ENCODE measurements at places on chromosomes 1 and 21.

DNA sequence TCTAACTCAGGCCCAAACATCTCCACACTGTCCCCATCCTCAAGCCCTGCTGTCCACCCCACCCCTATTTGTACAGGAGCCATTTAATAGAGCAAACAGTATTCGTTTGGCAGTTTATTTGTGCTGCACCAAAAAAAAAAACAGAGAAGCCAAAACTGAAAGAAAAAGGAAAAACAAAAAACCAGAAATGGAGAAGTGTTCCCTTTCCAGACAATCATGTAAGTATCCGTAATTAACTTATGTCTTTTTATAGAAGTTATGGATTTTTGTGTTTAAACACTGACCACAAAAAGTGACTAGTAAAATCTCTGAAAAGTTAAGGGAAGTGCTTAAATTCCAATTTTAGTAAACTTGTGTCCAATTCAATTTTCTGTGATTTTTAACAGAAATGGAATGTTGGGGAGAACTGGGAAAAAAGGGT lies 40.4 kb upstream of the ZBTB18 start:
- no peak for DNase-seq

DNA sequence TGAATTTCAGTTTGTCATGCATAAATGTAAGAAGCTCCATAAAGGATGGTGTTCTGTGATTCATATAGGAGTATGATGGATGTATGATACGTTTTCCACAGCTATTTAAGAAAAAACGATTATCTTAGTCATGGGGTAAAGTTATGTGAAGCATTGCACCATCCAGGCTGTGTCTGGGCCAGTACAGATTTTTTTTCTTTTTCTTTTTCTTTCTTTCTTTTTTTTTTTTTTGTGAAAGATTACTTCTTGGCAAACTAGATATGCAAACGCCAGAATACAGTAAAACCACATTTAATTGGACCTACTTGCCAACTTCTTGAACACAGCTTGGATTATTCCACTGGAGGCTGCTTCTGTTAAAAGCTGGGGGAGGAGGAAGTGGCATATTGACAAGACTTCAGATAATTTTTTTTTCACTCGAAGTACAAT lies 14.9 kb downstream of the ZBTB18 start:
- DNase-seq: peak; percentile 36

- DNase-seq: no peak
Measured at GRCh38 chr1:210464519-210465039, 135.9 kb downstream of the HHAT start.

DNA sequence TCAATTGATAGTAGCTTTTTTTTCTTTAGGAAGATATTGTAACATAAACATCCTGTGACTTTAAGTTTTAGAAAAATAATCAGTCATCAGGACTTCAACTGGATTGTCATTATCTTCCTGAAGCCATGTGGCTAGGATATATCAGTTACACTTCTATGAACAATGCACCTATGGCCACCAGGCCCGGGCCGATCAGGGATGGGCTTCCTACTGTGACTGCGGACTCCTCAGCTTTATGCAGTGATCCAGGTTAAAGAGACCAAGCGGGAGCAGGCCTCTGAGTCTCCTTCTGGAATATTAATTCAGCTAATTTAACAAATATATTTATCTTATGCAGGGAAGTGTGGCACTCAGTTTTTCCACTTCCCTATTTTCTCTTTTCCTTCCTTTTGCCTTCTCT lies 200.6 kb downstream of the ADGRL2 start:
- no peak for DNase-seq

- no peak for DNase-seq
Measured at GRCh38 chr1:56080123-56080522, 499.2 kb downstream of the PLPP3 start.

GRCh38 chr1:108708691-108709660 lies 3.7 kb upstream of the FNDC7 start:
- DNase-seq: no peak

DNA sequence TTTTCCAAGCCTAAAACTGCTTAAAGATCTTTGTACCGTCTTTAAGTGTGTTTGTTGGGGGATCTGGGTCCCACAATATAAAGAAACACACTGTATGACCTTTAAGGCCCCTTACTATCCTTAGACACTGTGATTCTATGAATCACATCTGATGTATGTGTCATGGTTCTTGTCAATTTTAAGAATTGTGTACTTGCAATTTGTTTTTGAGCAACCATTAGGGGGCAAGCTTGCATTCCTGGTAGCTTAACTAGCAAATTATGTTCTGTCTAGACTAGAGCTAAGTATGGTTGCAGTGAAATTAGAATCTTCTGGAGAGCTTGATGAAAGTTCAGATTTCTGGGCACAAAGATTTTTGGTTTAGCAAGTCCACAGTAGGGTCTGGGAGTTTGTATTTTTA lies 219.5 kb downstream of the TPR start:
- peak; percentile 34 for DNase-seq

DNA sequence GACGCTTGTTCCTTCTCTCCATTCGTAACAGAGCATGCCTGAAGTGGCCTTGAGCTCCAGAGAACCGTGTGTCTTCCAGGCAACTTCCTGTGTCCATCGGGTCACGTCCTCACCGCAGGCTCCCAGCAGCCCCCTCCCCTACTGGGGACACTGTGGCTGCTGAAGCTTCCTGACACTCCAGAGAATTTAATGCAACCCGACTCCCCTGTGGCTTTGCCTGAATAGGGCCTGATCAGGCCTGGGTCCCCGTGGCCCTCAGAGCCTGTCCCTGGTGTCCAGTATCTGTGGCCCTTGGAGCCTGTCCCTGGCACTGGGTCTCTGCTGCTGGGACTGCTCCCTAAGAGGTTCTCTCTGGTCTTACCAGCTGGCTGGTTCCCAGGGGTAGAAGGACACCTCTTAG lies 219.7 kb upstream of the VAMP3 start:
- DNase-seq: no peak

GRCh38 chr1:109906839-109907180 lies 3.8 kb upstream of the CSF1 start:
- DNase-seq: no peak

- no peak for DNase-seq
Measured at GRCh38 chr1:15288173-15288926, 41.3 kb downstream of the FHAD1 start.

DNA sequence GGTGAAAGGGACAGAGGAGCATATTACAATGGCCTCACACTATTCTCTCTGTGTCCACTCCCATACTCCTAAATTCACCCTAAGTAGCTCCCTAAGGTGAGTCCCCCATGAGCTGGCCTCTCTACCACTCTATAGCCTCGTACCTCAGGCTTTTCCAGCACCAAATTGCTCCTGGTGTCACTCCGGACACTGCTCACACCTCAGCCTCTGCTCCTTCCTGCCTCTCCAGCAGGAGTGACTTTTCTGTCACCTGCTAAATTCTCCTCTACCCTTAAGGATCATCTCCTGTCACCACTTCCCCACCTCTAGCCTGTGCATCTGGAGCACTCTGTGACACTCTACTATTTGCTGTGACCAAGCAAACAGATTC lies 65.8 kb upstream of the CAMK1G start:
- DNase-seq: no peak

GRCh38 chr21:37862536-37862935 lies 53.7 kb downstream of the KCNJ6 start:
- DNase-seq: no peak

- DNase-seq: peak; percentile 54
Measured at GRCh38 chr1:58618303-58618702, 41.3 kb upstream of the TACSTD2 start.

GRCh38 chr1:216535059-216535458 lies 111.8 kb upstream of the USH2A start:
- peak; percentile 18 for DNase-seq

DNA sequence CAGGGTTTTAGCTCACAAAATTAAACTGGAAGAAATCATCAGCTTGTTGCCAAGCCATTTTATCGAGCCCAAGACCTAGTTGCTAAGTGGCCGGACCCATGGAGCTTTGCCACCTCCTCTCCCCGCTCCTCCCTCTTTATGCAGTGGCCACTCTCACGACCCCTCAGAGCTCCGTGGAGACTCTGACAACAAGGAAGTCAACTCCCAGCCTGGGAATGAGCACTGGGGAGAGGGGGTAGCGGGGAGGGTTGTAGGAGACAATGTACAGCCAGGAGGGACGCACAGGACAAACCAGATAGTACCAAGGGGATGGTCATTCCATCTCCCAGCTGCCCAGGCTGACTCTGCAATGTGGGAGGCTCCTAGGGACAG lies 250.9 kb downstream of the SIPA1L2 start:
- DNase-seq: no peak

GRCh38 chr1:183435497-183435896 lies 17.3 kb upstream of the NMNAT2 start:
- no peak for DNase-seq

DNA sequence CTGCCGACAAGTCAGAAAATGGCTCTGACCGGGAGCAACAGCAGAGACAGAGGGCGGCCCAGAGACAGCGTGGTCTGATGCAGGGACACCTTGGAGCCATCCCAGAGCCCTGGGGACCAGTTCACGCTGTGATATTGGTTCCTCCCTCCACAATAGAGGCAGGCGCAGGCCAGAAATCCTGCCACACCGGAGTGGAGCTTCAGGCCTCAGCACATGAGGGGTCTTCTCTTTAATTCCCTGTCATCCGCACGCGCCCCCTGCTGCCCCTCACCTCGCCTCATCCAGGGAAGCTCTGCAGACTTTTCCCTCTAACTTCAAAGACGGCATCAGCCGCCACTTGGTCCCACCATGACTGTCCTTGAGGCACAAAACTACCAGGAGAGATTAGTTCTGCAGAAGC lies 75.5 kb upstream of the ANGPTL1 start:
- DNase-seq: no peak

GRCh38 chr21:42981214-42981523 lies 6.8 kb downstream of the PKNOX1 start:
- no peak for DNase-seq

DNA sequence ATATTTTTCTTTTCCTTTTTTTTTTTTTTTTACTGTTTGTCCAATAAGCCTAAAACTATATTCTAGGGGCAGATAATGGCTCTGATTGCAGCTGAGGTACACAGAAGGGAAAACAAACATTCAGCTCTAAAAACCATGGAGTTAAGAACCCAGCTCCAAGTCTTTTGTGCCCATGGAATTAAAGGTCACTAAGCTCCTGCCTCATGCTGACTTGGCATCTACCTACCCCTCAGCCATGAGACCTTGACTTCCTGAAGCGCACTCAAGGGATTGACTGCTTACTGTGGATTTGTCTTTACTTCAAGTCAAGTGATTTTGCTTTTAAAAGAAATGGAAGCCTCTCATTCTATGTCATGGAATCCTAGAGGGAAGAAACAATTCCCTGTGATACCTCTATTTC lies 192.3 kb downstream of the AMY1C start:
- DNase-seq: no peak

DNA sequence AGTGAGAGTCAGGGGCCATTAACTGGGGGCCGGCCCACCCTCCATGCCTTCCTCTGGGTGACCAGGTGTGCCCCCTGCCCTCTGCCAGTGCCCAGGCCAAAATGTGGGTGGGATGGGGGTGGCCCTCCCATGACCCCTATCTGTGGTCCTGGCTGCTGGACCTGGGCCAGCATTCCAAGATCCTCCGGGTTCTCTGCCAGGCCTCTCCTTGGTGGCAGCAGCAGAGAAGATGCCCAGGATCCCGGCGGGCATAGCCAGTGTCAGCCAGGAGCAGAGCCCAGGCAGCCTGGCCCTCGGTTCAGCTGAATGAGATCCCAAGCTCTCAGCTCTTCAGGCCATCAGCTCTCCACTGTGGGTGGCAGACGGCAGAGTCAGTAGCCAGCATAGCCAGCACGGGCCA lies 31.3 kb upstream of the ACTRT2 start:
- no peak for DNase-seq

GRCh38 chr21:42722808-42723473 lies 69.5 kb downstream of the PDE9A start:
- no peak for DNase-seq

GRCh38 chr1:232593717-232594502 lies 36.0 kb downstream of the SIPA1L2 start:
- no peak for DNase-seq

GRCh38 chr1:78408192-78408591 lies 82.6 kb upstream of the PTGFR start:
- DNase-seq: no peak

DNA sequence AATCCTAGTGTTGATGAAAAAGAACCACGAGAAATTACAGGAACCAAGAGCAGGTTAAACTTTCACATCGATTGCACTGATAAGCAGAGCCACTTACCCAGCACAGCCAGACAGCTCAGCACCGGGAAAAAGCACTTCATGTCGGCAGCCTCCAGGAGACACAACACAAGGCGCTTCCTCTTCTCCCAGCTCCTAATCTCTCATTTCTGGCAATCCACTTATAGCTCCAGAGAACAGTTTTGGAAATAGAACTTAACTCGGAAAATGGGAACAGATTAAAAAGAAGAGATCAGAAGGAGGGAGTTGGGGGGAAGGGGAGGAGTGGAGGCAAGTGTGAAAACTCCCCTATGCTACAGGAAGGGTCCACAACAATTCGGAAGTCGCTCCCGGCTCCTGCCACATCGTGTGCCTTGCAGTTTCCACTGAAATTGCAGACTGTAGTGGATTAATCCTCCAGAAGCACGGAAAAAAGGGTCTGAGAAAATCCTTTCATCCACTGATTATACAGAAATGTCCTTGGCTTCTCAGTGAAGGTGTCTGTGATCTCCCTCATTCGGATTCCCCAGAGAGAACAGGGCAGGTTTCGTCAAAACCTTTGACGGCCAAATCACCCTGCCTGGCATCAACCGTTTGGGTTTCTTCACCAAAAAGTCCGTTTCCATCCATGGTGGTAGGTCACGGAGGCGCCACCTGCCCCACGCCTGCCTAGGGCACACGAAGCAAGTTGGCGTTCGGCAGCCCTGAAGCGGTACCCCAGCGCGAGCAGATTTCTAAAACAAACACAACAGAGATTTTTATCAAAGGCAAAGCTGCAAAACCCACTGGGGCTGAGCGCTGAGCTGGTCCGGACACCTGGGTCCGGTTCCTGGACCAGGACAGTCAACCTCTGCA lies 1.1 kb downstream of the IGSF3 start:
- DNase-seq: no peak

DNA sequence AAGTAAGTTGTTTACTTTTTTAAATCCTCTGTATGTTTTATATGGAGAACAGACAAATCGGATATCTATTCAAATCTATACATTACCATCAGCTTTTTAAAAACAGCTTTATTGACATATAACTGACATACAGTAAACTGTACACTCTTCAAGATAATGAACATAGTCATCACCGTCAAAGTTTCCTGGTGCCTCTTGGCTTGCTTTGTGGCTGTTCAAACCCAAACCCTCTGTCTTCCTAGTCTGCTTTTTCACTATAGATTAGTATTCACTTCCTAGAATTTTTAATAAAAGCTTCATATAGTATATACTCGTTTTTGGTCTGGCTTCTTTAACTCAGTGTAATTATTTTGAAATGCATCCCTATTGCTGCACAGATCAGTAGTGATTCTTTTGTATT lies 56.4 kb upstream of the TPTE start:
- no peak for DNase-seq

- DNase-seq: no peak
Measured at GRCh38 chr21:42486531-42486930, 9.5 kb downstream of the RSPH1 start.

Data from AG04450 (cell line).